ENCODE measurements at places on chromosomes 6 and 20. TPM values are rescaled to one million over a fixed set of nuclear protein-coding genes. Genes with fewer than 3 reads are reported as not detected.

The KCNB1 gene
- polyA plus RNA-seq, result 0.47 TPM

The CLPSL1 gene
- 0.88 TPM for polyA plus RNA-seq

The FAM184A gene
- 6.3 TPM for polyA plus RNA-seq

The DOP1A gene
- polyA plus RNA-seq, result 5.3 TPM

The MAP7 gene
- 15.0 TPM for polyA plus RNA-seq

The DUSP15 gene
- polyA plus RNA-seq, result 6.0 TPM

The MEI4 gene
- polyA plus RNA-seq, result 0.05 TPM

The SPATS1 gene
- polyA plus RNA-seq, result not detected

The FOXQ1 gene
- polyA plus RNA-seq, result 0.03 TPM

The C6orf15 gene
- 0.06 TPM for polyA plus RNA-seq

The LAMA2 gene
- polyA plus RNA-seq, result 1.3 TPM

The ARMC2 gene
- 1.6 TPM for polyA plus RNA-seq

The EYS gene
- not detected for polyA plus RNA-seq

The TNFRSF6B gene
- 5.4 TPM for polyA plus RNA-seq

The ADGB gene
- polyA plus RNA-seq, result not detected

The GRM4 gene
- polyA plus RNA-seq, result 19.6 TPM

The GMPR gene
- polyA plus RNA-seq, result 1.2 TPM

The TSPO2 gene
- not detected for polyA plus RNA-seq

The SLC24A3 gene
- 3.7 TPM for polyA plus RNA-seq

The DEFB132 gene
- polyA plus RNA-seq, result not detected

The HTR1E gene
- polyA plus RNA-seq, result 0.09 TPM

The ARFGEF3 gene
- polyA plus RNA-seq, result 5.6 TPM

The CNBD2 gene
- 3.2 TPM for polyA plus RNA-seq

The RSPH9 gene
- 0.23 TPM for polyA plus RNA-seq

The MUC22 gene
- polyA plus RNA-seq, result 0.02 TPM

The DNAH8 gene
- polyA plus RNA-seq, result not detected

The STMND1 gene
- polyA plus RNA-seq, result not detected
